ENCODE measurements at places on chromosomes 1 and 21.

DNA sequence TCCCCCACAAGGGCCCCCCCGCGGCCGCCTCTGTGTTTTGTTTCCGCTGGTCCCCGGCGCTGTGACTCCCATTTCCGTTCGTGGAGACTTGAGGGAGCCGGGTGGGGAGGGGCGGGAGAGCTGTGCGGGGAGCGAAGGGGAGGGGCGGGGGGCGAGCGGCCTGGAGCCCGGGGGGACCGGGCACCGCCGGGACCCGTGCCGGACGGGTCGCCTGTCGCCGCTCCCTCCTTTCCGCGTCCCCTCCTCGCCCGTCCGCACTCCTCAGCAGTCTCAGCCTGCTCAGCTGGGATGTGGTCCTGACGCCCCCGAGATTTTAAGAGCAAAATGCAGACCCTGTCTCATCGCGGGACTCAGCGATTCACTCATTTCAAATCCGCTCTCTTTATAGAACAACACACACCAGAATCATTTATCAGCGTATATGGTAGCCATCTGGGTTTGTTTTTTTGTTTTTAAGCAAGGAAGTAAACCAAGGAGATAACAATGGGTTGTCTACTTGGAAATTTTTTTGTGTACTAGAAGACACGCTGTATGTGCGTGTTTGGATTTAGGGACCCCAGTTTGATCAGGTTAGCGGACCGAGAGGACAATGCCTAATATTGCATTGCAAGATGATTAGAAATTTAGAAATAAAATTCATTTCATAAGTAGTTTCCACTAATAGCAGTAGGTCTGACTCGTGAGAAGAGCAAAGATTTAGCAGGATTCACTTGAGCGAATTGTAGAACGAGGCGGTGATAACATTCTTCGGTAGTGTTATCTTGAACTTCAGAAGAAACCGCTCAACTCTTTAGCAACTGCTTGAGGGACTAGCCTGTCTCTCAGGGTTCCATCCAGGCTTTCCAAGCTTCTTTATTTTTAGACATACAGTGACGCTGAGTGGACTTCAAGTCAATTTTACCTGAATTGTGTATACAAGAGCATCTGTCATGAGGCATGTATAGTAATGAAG, 1.1 kb downstream of the GABPA start:
- DNase-seq = peak; percentile 66

DNA sequence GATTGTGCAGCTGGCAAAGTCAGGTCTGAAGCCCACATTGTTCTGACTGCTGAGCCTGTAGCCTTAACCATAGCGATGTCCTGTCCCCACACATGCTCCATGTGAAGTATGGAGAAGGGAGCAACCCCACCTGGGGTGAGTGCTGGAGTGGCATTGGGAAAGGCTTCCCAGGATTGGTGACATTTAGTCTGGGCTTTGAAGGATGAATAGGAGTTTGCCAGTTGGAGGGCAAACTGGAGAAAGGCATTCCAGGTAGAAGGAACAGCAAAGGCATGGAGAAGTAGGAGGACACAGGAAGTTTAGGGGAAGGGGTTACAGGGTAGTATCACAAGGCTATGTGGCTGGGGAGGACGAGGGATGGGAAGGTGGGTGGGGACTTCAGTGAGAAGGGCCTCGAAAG, 7.3 kb upstream of the LDLRAP1 start:
- no peak for DNase-seq

DNA sequence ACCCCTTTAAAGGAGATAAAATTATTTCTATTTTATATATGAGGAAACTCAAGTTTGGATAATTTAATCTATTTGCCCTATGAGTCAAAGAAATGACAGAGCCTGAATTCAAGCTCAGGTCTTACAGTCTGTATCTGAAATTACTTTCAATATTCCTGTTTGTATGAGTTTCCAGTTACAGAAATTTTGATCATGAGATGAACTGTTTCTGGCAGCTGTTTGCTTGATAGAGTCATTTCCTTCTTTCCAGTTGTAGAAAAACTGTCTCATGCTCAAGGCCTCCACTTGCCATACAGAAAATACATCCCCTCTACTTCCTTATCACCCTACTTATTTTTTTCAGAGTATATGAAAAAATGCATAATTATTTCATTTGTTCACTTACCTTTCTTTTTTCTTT, 87.6 kb downstream of the PTPRC start:
- DNase-seq = no peak

- no peak for DNase-seq
Measured at GRCh38 chr1:206735553-206736031, 35.0 kb upstream of the IL19 start.

DNA sequence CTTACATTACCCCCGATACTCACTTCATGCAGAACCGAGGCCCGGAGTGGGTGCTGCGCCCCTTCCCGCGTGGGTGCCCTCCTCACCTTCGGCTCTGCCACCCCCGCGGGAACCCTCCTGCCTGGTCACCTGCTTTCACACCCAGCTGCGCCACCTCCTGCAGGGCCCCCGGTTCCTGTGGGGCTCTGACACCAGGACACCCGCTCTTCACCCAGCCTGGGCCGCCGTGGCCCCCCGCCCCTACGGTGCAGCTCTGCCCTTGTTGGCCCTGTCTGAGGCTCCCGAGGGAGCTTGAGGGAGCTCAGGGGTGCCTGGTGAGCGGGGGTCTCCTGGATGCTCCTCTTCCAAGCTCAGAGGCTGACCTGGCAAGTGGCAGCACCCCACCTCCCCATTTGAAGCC, 19.0 kb downstream of the RRP1 start:
- DNase-seq = no peak

DNA sequence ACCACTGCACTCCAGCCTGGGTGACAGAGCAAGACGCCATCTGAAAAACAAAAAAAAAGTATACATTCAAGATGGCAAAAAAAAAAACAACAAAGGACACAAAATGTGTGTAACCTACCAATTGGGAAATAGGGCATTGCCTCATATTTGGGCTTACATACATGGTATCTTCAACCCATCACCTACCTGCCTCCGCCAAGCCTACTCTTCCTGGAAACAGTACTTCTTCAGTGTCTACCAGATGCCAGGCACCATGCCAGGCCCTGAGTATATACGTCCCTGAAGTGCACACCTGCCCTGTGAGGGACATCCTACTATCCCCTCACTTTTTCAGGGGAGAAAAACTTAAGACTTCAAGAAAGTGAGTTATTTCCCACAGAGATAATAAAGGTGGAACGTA, 160.2 kb downstream of the TOMM20 start:
- no peak for DNase-seq

DNA sequence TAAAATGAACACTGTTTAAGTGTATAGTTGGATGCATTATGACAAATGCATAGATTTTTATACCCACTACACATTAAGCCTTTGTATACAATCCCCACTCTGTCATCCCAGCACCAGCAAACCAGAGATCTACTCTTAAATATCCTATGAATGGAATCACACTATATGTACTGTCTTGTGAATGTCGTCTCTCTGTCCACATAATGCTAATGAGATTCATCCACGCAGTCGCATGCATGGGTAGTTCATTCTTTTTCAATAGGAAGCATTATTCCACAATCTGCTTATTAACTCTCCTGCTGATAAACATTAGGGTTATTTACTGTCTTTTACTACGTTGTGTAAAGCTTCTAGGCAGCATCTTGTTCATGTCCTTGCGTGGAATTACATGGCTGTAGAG, 892.3 kb downstream of the LTN1 start:
- no peak for DNase-seq

GRCh38 chr1:113666126-113666525, 93.2 kb downstream of the PHTF1 start:
- DNase-seq = no peak

GRCh38 chr21:35190201-35190701, 141.1 kb upstream of the RUNX1 start:
- no peak for DNase-seq

DNA sequence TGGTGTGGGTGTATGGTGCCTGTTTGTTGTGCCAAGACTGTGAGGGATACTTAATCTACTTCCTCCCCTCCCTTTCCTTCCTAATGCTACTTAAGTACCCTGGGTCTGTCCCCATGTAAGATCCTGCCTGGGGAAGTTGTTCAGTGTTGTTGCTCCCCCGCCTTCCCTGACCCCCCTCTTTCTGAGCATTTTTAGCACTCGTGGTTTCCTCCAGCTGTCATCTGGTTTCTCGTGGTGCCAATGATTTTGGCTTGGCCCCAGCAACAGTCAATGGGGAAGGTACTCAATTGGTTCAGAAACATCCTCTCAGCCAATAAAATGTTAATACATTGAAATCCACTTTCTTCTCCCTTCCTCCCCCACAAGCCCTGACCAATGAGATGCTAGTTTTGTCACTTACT, 8.0 kb upstream of the B4GALT3 start:
- no peak for DNase-seq

DNA sequence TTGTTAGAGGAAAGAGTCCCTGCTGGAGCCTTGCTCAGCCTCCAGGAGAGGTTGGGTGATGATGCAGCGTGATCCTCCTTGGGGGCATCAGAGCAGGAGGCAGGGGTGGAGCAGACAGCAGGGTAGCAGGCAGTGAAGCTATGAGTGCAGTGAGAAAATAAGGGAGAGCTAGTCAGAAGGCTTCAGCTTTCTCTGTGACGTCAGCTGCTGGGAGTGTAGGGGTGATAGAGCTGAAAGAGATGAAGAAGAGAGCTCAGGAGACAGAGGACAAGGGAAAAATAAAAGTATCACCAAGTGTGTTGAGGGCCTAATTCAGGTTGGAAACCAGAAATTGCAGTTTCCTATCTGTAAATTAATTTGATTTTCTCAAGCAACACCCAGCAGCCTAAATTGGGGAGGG, 2.2 kb upstream of the ADAM30 start:
- DNase-seq = no peak

DNA sequence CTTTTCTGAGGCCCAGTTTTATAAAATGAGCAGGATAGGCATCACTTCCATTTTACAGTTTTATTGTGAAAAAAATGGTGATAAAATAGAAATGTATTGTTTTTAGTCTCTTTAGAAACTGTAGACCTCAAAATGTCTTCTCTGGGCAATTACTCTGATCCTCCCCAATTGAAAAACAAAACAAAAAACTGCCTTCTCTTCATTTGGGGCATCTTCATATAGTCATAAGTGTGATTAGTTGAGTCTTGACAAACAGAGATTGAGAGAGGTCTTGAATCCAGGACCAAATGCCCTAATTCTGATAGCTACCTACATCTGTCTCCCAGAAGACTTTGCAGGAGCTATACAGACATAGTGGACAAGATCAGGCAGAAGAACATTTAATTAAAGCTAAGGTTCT, 62.9 kb downstream of the LRRC8C start:
- no peak for DNase-seq

DNA sequence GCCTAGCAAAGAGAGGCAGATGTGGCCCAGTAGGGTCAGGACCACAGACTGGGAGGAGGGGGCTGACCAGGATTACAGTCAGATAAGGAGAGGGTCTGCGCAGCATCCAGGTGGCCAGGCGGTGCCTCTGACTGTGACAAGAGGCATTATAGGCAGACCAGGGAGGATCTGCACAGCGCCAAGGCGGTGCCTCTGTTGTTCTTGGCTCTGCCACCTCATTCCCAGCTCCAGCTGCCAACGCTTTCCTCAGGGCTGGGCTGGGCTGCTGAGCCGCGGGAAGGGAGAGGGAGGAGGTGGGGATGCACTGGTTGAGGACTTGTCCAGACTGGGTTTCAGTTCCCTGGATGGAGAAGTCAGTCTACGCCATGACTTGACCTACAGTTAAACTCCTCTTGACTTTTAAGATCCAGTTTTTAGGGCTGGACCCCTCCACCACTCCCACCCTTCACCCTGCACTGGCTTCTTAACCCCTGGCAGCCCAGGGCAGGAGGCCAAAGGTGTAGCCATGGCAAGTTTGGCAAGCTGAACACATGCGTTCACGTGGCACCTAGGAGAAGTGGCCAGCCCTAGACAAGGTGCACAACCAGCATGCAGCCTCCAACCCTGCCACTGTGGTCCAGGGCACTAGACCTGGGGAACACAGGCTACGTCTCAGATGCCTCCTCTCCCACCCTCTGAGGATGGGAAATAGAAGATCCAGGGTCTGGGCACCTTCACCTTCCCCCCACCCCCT, 4.5 kb upstream of the CRABP2 start:
- no peak for DNase-seq

- DNase-seq = no peak
Measured at GRCh38 chr1:230212405-230212936, 145.4 kb downstream of the GALNT2 start.

- DNase-seq = peak; percentile 91
Measured at GRCh38 chr1:237799762-237800474, 90.8 kb downstream of the ZP4 start.

DNA sequence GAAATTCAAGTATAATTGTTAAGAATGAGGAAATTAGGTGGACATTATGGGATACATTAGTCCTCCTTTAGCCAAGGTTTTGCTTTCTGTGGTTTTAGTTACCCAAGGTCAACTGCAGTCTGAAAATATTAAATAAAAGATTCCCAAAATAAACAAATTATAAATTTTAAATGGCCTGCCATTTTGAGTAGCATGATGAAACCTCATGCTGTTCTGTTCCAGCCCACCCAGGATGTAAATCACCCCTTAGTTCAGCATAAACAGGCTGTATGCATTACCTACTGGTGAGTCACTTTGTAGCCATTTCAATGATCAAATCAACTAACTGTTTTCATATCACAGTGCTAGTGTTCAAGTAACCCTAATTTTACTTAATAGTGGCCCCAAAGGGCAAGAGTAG, 132.5 kb upstream of the LYPLAL1 start:
- DNase-seq = no peak

- DNase-seq = no peak
Measured at GRCh38 chr1:202687798-202688197, 22.5 kb downstream of the SYT2 start.

- DNase-seq = peak; percentile 71
Measured at GRCh38 chr1:166166698-166167571, at the start of gene FAM78B. Gene FAM78B (minus strand): TSS chr1:166167001. CDS start chr1:166166248, 753 bp downstream.

DNA sequence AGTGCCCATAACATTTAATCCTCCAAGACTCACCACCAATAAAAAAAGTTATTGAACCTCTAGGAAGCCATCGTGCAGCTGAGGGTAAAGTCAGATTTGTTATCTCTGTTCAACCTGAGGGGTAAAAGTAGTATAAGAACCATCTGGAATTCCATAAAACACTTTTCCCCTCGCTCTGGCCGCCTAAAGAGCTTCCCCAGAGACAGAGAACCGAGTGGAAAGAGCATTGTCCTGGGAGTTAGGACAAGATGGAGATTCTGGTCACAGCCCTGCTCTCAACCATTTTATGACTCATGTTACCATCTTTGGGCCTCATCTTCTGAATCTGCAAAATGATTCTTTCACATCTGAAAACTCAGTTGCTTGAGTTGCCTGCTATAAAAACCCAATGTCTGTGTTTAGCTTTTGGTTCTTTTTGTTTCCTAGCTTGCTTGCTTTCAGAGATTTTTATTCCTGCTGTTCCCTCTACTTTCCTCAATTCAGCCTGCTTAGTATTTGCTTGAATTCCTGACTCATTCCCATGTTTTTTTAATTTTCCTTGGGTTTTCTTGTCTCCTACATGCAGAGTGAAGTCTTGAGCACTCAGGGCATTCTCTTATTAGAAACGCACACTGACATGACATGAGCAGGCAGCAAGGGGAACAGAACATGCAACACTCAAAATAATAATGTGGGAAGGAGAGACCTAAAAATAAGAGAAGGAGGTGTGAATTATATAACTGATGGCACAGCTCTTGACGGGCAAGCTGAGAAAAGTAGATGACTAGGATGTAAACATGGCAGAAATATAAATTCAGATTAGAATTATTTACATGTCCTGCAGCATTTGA, 1.7 kb downstream of the EPHX4 start:
- DNase-seq = no peak

- no peak for DNase-seq
Measured at GRCh38 chr21:43842742-43843141, 22.3 kb upstream of the AGPAT3 start.

- DNase-seq = no peak
Measured at GRCh38 chr1:214445199-214445598, 106.2 kb downstream of the PTPN14 start.

Data from HEK293T (cell line).